ENCODE measurements at places on chromosomes 16 and 17.

- no peak for DNase-seq
Measured at GRCh38 chr17:44992242-44992939, 24.3 kb upstream of the C1QL1 start.

- no peak for DNase-seq
Measured at GRCh38 chr16:85945424-85945751, 46.4 kb downstream of the IRF8 start.

DNA sequence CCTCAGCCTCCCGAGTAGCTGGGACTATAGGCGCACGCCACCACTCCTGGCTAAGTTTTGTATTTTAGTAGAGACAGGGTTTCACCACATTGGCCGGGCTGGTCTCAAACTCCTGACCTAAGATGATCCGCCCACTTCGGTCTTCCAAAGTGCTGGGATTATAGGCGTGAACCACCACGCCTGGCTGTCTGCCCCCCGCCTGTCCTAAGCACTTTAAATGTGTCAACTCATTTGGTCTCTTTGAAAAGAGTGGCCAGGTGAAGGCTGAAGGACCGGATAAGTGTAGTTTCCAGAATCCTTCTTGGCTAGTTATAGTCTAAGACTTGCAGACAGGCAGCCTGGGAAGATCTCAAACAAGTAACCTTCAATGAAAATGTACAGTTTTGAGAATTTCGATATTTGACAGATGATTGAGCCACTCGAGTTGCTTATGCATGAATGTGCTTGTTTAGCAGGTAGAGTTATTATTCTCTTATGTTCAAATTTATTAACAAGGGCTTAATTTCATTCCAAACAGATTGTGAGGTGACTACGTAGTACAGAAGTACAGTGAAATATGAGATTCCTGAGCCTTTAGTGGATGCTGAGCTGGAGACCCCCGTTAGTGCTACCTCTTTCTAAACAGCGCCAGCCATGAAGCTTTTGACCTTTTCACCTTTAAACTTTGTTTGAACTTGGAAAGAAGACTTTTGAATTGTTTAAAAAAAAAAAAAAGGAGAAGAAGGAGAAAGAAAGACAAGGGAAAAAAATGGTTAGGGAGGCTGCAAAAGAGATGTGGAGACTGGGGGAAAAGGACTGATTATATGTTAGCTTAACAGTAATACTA, 164.4 kb upstream of the TBX2 start:
- no peak for DNase-seq

GRCh38 chr16:89112377-89113151, 18.9 kb downstream of the ACSF3 start:
- no peak for DNase-seq

GRCh38 chr17:16887523-16888095, 84.3 kb downstream of the TNFRSF13B start:
- no peak for DNase-seq

DNA sequence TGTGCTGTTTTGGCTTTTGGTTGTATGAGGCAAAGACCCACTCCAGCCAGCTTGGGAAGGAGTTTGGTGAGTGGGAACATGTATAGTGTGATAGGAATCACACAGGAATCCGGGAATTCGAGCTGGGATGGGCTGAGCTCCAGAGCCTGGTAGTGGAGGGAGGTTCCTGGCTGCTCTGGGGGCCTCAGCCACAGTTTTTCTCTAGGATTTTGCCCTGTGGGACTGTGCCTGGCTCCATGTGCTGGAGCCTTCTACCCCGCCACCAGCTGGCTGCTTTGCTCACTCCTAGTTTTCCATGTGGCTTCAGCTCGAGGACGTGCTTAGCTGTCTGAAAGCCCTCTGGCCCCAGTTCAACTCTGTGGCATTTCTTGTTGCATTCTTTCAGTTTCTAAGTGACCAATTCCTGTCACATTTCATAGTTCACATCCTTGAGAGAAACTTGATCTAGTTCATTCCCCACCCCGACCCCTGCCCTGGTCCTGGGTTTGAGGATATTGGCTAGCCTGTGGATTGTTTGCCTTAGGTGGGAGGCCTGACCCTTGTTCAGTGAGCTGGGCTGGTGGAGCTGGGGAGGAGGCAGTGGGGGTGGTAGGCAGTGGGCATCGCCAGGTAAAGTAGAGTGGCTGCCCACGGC, 5.0 kb downstream of the SEC14L1 start:
- no peak for DNase-seq

GRCh38 chr17:50566886-50567285, 6.4 kb downstream of the CACNA1G start:
- no peak for DNase-seq

GRCh38 chr17:63519972-63520882, 2.9 kb upstream of the KCNH6 start:
- DNase-seq = no peak

DNA sequence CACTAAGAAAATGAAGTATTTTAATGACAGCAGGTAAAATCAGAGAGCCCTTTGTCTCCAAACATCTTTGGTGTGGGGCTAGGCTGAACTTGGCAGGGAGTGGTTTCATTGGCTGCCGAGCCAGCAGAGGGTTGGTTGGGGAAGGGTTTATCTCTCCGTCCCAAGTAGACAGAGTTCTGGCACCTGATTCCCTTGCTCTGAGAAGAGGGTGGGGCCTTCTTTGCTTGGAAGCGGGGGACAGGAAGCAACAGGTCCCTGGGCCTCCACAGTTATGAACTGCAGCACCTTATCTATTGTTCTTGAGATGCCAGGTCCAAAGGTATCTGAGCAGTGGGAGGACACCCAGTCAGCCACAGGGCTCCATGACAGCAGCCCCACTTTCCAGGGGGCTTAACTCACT, 12.3 kb upstream of the CDH1 start:
- no peak for DNase-seq

GRCh38 chr17:4074831-4075495, 67.9 kb downstream of the ZZEF1 start:
- no peak for DNase-seq

- DNase-seq = no peak
Measured at GRCh38 chr17:68054296-68054900, 18.9 kb downstream of the KPNA2 start.

DNA sequence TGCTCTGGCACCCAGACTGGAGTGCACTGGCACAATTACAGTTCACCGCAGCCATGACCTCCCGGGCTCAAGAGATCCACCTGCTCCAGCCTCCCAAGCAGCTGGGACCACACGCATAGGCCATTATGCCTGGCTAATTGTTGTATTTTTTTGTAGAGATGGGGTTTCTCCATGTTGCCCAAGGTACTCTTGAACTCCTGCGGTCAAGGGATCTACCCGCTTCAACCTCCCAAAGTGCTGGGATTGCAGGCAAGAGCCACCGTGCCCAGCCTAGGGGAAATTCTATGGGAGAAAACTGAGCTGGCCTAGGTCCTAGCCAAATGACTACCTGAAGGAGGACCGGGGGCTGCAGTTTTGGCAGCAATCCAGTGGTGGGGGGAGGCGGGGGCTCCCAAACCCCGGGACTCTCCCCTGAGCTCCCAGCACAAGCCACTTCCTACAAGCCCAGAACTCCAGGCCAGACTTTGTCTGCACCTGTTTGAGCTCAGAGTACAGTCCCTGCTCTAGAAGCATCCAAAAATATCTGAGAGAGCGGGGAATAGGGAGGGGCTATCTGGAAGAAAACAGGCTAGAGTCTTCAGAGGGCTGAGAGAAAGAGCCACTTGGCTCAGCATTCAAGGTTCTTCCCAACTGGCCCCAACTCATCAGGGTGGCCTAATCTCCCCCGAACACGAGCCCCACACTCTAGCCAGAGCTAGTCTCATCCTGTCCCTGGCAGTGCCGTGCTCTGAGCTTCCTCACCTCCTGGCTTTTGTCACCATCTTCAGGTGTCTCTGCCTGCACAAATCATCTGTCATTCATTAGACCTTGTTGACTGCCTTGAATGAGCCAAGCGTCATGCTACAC, 9.1 kb downstream of the SRL start:
- DNase-seq = no peak

GRCh38 chr17:56593086-56593645, 333 bp upstream of the NOG start:
- DNase-seq = peak; percentile 7

Data from activated CD4-positive, alpha-beta T cell treated with anti-CD3 and anti-CD28 coated beads for 24 hours (primary cell).